Neural progenitor cell (in vitro differentiated cells): ENCODE measurements at places on chromosomes 7 and 10.

DNA sequence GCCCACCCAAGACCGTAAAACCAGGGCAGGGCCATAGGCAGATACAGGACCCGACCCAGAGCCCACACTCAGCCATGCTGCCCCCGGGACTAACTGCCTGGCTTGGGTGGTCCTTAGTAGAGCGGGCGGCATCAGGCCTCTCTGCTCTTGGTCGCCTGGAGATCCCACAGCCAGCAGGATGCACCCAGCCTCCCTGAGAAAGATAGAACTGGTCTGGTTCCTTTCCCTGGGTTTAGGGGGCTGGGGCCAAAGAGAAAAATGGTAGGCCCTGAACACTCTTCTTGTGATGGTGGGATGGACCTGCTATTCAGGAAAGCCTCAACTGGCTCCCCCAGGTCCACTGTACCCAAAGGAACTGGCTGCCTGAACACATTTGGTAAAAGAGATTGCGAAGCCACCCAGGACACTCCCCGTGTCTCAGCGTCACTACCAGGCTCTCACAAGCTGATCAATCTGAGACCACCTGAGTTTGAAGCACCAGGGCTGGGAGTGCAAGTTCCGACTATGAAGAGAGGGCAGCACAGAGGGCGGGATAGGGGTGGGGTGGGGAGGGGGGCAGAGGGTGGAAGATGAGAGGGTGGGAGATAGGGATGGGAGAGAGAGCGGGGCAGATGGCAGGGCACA is 591.5 kb downstream of the DNAJB6 start:
- peaks cover 13% of the 10 kb centered on the region for H3K4me1 ChIP-seq
- H3K36me3 ChIP-seq: no peaks in the 10 kb centered on the region
- no peaks in the 10 kb centered on the region for H3K27me3 ChIP-seq
- no peak overlapping the region for H3K27ac ChIP-seq

GRCh38 chr7:117737926-117738325 is 135.3 kb downstream of the CTTNBP2 start:
- peaks cover 7% of the 10 kb centered on the region for H3K4me1 ChIP-seq
- H3K4me3 ChIP-seq: no peak overlapping the region

DNA sequence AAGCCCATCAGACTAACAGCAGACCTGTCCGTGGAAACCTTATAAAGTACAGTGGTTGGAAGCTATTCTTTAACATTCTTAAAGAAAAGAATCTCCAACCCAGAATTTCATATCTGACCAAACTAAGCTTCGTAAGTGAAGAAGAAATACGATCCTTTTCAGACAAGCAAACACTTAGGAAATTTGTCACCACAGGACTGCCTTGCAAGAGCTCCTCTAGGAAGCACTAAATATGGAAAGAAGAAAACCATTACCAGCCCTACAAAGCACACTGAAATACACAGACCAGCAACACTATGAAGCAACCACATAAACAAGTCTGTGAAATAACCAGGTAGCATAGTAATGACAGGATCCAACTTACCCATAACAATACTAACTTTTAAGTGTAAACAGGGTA is 177.7 kb upstream of the PRSS1 start:
- H3K27ac ChIP-seq: no peak overlapping the region
- H3K36me3 ChIP-seq: no peaks in the 10 kb centered on the region
- no peak overlapping the region for H3K4me3 ChIP-seq
- H3K27me3 ChIP-seq: no peaks in the 10 kb centered on the region
- DNase-seq: no peak

DNA sequence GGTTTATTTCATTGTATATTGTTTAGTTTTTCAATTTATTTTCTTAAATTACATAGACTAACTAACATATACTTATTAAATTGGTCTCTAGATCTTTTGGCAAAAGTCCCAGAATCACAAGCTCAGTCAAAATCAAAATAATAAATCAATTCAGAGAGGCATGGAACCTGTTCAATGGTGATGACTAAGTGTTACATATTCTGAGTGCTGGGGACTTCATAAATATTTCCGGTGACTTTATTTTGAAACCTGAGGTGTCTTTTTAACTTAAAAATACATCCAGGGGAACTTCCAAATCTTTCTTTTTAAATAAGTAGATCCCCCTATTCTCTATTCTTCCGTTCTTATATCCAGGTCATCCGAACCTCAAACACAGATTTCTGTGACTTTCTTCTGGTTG is 89.6 kb upstream of the ZNF804B start:
- no peak for DNase-seq
- no peaks in the 10 kb centered on the region for H3K36me3 ChIP-seq
- no peak overlapping the region for H3K4me3 ChIP-seq

DNA sequence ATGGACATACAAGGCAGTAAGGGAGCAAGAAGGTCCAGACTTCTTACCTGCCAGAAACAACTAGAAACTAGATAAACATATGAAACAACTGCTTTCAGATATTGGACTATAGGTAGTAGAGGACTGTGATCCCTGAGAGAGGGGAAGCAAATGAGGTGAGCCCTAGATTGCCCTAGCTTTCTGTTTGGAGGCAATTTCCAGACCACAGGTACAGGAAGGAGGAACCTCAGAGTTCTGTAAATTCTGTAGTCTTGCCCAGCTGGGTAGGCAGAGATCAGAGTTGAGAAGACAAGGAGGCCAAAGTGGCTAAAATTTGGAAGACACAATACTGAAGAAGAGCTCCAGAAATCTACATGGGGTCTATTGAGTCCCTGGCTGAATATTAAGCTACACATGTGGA is 21.0 kb downstream of the CDK6 start:
- H3K4me3 ChIP-seq: no peak overlapping the region
- H3K27me3 ChIP-seq: no peaks in the 10 kb centered on the region
- H3K27ac ChIP-seq: no peak overlapping the region
- no peaks in the 10 kb centered on the region for H3K4me1 ChIP-seq

DNA sequence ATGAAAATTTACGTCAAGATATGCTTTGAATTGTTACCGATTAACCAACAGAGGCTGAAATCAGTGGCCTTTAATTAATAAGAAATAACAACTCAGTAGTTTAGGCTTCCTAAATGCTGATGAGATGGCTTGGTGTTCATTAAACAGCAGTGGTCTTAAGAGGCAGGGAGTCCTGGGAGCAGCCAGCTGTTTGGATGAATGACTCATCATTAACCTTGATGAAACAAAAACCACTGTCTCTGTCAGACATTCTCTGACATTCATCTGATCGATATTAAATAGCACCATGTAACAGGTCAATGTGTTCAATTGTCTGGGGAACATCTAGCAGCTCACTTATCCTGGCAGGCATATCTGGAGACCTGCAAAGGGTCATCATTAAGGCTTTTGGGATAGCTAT is 234.2 kb upstream of the LRRN3 start:
- H3K4me1 ChIP-seq: peaks cover 3% of the 10 kb centered on the region
- H3K36me3 ChIP-seq: no peaks in the 10 kb centered on the region
- no peak overlapping the region for H3K4me3 ChIP-seq
- DNase-seq: no peak

GRCh38 chr7:22319424-22320403 is 37.2 kb downstream of the RAPGEF5 start:
- peak; percentile 13 for DNase-seq
- H3K36me3 ChIP-seq: no peaks in the 10 kb centered on the region
- H3K4me1 ChIP-seq: peaks cover 28% of the 10 kb centered on the region
- H3K27me3 ChIP-seq: no peaks in the 10 kb centered on the region

DNA sequence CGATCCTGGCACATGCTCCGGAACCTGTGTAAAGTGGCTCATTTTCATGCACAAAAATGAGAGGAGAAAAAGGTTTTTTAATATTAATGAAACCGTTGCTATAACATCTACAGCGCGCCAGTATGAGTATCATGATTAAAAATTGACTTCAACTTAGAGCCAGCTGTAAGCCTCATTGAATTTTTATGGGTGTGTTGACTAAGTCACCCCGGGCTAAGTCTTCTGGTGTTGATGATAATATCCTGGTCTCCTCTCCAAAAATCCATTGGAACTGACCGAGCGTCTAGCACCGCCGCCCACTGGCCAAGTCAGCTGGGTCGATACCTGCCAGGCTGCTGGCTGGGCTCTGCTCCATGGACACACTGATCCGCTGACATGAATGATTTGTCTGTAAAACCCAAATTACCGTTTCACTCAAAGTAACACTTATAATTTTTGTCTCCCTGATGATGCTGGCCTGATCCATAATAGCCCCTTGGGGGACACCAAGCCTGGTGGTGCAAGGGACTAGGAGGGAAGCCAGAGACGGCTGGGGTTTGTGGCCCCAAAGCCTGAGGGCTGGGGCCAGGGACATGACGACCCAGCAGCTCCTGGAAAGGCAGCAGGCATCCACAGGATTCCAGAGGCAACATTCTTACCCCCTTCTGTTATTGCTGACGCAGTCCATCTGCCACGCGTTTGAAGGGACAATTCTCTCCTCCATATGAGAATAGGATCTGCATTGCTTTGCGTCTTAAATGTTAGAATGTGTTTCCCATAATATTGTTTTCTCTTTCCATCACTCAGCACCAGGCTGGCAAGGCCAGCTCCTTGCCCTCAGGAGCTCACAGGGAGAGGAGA is 131.0 kb upstream of the PPP2R2D start:
- H3K4me1 ChIP-seq: peaks cover 18% of the 10 kb centered on the region
- H3K4me3 ChIP-seq: no peak overlapping the region
- DNase-seq: no peak
- no peaks in the 10 kb centered on the region for H3K27me3 ChIP-seq
- no peak overlapping the region for H3K27ac ChIP-seq
- no peaks in the 10 kb centered on the region for H3K36me3 ChIP-seq

- H3K4me3 ChIP-seq: no peak overlapping the region
- peak; percentile 71 for DNase-seq
- no peak overlapping the region for H3K27ac ChIP-seq
- no peaks in the 10 kb centered on the region for H3K4me1 ChIP-seq
- H3K36me3 ChIP-seq: no peaks in the 10 kb centered on the region
These were observed 94.3 kb upstream of the PDE1C start for GRCh38 chr7:32164341-32164996.

DNA sequence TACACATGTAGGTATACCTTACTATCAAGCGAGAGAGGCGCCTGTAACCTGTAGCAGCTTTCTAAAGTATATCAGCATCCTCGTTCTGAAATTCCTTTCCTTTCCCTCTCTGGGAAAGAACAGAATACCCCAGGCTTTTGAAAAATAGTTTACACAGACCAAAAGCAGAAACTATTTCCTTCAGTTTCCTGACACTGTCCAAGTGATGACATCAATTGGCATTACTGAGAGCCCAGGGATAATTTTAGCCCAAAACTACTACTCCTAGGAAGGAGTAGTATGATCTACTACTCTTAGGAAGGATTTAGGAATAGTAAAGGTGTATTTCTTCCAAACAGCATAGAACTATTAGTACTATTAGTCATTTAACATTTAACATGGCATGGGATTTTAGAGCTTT is 6.0 kb downstream of the GNG11 start:
- peaks cover 6% of the 10 kb centered on the region for H3K4me1 ChIP-seq
- no peak for DNase-seq
- no peaks in the 10 kb centered on the region for H3K36me3 ChIP-seq
- H3K4me3 ChIP-seq: no peak overlapping the region
- peaks cover under 1% of the 10 kb centered on the region for H3K27me3 ChIP-seq

DNA sequence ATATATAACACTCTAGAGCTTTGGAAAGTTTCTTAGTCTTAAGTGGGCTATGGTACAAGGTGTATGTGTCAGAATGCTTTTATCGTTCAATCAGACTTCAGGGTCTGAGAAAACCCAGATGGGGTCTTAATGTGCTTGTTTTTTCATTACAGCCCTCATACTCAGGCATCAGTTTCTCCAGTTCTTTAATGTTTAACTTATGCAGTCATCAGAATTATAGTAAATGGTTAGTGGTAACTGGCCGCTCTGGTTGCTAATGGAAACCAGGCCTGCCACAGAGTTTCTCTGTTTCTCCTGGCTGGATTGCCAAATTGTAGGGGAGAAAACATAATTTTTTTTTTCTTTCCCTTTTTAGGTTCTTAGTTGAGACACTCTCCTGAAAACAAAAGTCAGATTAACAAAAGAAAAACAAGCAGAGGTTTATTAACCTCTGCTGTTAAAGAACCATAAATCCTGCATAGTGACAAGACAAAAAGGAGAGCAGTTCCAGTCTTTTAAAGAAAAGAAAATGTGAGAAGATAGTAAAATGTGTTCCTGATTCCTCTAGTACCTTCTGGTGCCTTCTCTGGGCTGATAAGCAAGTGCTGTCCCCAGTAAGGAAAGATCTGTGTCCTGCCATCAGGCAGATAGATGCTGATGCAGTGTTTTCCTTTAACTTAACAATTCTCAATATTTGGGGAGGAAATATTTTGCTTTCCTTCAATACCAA is 21.5 kb upstream of the GHITM start:
- no peak for DNase-seq
- H3K27me3 ChIP-seq: no peaks in the 10 kb centered on the region
- H3K36me3 ChIP-seq: no peaks in the 10 kb centered on the region
- H3K4me1 ChIP-seq: no peaks in the 10 kb centered on the region

- H3K4me3 ChIP-seq: no peak overlapping the region
- H3K36me3 ChIP-seq: no peaks in the 10 kb centered on the region
- no peaks in the 10 kb centered on the region for H3K4me1 ChIP-seq
- no peak for DNase-seq
- no peak overlapping the region for H3K27ac ChIP-seq
These were observed 12.6 kb upstream of the GDF10 start for GRCh38 chr10:47287365-47287802.

DNA sequence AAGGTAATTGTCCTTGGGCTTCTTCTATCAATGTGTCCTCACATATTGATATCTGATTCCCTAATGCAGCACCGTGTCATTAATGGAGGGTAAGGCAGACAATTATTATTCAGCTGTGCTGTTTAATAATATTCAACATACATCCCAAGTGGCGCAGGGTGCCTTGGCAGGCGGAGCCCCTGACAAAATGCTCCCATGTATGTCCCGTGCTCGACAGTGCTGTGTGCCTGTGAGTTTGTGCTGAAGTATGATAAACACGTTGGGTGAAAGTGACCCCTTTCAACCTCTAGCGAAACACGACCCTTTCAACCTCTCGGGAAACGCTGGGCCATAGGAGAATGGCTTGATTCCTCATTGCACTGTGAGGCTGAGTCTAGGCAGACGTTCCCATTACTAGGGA is 31.3 kb downstream of the PFKP start:
- H3K27me3 ChIP-seq: no peaks in the 10 kb centered on the region
- no peak overlapping the region for H3K4me3 ChIP-seq
- H3K27ac ChIP-seq: no peak overlapping the region
- H3K4me1 ChIP-seq: peaks cover 11% of the 10 kb centered on the region
- no peaks in the 10 kb centered on the region for H3K36me3 ChIP-seq

DNA sequence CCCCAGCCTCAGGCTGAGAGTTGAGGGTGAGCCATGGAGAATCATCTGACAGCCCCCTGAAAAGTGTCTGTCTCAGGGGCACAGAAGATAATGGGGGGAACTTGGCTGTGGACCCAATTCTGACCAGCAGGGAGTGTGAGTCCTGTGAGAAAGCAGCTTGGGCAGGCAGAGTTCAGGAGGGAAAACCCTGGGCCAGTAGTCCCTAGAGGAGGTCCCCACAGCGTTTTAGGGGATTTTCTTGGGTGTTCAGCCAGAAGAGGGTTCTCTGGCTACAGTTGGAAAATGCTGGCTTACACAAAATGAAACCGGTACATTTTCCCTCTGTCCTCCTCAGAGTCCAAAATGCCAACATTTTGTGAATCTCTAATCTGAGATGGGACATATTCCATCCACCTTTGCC is 35.8 kb upstream of the TRIM8 start:
- H3K4me1 ChIP-seq: no peaks in the 10 kb centered on the region
- no peaks in the 10 kb centered on the region for H3K27me3 ChIP-seq
- H3K4me3 ChIP-seq: no peak overlapping the region
